ENCODE measurements at places on chromosomes 4 and X.

GRCh38 chr4:165684177-165684805, 188.7 kb upstream of the TLL1 start:
- DNase-seq = no peak

DNA sequence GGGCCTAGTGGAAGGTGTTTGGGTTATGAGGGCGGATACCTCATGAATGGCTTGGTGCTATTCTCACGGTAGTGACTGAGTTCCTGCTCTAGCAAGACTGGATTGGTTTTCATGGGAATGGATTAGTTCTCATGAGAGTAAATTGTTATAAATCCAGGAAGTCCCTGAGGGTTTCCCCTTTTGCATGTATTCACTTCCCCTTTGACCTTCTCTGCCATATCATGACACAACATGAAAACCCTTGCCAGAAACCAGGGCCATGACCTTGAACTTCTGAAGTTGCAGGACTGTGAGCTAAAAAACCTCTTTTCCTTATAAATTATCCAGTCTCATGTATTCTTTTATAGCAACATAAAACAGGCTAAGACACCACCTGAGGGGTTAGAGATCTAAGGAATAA, 529.7 kb upstream of the RPS6KA3 start:
- no peak for DNase-seq

- DNase-seq = no peak
Measured at GRCh38 chr4:40628888-40629287, 776 bp downstream of the RBM47 start.

DNA sequence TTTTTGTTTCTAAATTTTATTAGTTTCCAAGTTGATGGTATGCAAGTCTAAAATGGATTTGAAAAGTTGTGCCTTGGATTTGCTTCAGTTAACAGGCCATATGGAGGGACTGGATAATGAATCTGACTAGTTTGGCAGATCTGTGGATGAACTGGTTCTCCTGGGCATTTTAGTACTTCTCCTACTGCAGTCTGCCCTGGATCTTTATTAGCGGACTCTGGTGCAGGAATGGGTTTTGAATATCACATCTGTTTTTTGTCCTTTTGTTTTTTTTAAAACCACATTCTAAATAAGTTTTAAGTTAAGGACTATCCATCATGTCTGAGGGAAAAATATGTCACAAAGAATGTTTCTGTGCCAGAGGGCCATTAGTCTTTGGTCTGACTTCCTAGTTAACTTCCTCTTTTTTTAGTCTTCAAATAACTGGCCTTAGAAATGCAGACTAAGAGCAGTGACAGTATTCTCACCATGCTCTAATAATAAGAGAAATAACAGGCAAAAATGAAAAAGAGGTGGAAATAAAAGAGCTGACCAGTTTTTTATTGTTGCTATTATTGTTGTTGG, 13.9 kb upstream of the DCK start:
- DNase-seq = no peak

DNA sequence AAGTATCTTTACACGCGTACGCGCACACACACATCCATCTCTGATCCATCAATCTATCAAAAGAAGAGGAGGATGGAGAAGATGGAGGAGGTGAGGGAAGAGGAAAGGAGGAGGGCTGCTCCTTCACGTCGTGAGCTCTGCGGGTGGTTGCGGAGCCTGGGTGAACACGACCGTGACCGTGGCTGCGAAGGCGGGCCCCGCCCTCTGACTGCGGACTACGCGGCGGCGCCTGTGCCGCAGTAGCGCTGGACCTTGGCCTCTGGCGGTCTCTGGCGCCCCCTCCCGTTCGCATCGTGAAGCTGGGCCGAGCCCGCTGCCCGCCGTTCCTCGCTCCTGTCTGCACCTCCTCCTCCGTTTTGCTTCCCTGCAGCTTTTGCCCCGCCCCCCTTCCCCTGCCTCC, 37.7 kb upstream of the ARAF start:
- DNase-seq = peak; percentile 80

DNA sequence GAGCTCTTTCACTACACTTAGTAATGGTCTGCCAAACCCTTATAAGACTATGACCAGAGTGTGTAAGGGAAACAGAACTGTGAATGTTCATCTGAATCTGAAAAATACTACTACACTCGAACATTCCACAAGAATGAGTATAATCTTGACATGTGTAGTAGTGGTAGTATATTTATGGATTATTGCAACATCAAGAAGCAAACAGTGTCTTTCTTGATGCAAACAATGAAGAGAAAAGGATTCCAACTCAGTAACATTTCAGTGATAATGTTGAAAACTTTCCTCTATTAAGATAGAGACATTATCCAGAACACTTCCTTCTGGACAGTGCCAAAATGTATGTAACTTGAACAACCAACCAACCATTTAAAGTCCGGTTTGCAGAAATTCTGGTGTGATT, 394.7 kb upstream of the CPEB2 start:
- no peak for DNase-seq

- no peak for DNase-seq
Measured at GRCh38 chr4:24266951-24267722, 317.2 kb downstream of the DHX15 start.

DNA sequence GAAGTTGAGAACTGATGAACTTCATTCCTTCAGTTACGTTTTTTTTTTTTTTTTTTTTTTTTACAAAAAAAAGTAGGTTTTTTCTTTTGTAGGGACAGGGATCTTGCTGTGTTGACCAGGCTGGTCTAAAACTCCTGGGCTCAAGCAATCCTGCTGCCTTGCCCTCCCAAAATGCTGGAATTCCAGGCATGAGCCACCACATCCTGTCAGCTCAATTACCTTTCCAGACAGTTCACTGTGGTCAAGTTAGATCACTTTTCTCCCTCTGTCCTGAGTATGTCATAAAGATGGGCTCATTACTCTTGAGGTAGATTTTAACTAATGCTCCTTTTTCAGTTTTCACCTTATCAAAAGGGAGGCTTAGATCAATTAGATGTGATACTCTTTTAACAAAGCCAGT, 10.8 kb upstream of the NR3C2 start:
- DNase-seq = no peak

DNA sequence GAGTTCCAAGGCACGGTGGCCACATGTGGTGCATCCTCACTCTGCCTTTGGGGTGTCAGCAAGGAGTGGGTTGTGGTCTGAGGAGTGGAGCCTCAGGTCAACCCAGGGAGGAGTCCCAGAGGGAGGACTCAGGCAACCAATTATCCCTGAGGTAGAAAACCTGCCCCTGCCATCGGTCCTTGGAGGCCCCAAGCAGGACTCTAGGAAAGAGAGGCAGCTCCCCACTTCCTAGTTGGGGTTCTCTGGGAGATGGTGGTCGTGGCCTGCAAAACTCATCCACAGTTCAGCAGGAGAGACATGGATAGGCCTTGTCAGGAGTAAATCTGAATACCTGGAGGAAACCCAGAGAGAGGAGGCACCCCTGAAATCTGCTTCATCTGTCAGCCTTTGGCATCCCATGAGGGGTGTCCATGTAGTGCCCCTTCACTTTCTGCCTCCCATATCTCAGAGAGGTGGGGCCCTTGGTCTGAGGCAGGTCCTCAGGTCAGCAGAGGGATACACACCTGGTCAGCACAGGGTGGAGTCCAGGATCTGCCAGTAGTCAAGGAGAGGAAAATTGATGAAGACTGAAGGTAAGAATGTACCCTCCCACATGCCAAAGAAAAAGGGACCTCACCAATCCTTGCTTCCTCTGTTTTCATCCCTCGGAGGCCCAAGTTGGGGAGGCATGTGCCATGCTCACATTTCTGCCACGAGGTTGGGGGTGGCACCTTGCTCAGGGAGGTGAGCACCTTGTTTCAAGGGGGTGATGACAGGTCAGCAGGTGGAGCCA, 1.6 kb downstream of the MAGEA11 start:
- DNase-seq = no peak

GRCh38 chr4:189656641-189657040, 284.0 kb upstream of the FRG1 start:
- DNase-seq = no peak

DNA sequence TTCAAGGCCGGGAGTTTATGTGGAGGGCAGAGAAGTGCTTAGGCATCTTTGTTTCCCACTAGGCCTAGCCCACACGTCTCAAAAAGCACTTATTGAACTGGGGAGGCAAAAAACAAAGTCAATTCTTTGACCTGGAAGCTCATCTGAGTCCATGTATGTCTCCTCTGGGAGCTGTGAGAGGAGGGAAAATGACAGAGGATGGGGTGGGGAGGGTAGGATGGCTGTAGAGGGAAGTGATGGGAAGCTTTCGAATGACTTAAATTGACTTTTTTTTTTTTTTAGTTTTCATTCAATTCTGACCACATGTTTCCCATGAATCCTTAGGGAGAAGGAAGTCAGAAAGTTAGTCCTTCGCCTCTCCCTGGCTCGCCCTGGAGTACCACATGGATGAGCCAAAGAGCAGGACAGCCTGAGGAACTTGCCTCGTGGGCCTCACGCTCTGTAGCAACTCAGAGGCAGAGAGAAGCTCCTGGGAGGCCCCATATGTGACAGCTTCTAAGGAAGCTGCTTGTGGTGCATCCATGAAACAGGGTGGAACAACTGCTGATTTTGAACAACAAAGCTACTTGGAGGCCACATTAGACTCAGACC, 45.0 kb downstream of the NHSL2 start:
- no peak for DNase-seq

DNA sequence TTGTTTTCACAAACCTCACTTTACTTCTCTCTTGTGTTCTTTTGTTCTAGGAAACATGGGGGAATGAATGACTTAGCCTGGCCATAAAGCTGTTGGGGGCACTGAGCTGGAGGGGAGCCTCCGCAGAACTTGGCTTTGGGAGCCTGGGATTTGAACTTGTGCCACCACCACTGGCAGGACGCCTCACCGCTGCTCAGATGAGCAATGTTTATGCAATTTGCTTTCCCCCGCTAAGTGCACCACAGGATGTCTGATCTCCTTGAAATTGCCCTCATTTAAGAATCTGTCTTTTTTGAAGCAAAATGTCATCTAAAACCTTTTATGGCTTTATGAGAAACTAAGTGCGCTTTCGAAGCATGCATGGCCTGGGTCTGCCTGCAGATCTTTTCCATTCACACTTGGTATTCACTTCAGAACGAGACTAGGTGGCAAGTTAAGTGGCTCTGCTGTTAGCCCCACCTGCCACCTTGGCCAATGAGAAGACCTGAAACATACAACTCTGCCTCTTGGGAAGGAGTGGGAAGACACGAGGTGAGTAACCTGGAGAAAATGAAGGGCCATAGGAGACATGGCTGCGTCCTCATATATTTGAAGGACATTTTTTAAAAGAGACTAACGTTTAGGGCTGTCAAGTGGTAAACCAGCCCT, 119.3 kb downstream of the LDB2 start:
- no peak for DNase-seq

GRCh38 chrX:31279359-31279758, 207.5 kb upstream of the FTHL17 start:
- DNase-seq = no peak

DNA sequence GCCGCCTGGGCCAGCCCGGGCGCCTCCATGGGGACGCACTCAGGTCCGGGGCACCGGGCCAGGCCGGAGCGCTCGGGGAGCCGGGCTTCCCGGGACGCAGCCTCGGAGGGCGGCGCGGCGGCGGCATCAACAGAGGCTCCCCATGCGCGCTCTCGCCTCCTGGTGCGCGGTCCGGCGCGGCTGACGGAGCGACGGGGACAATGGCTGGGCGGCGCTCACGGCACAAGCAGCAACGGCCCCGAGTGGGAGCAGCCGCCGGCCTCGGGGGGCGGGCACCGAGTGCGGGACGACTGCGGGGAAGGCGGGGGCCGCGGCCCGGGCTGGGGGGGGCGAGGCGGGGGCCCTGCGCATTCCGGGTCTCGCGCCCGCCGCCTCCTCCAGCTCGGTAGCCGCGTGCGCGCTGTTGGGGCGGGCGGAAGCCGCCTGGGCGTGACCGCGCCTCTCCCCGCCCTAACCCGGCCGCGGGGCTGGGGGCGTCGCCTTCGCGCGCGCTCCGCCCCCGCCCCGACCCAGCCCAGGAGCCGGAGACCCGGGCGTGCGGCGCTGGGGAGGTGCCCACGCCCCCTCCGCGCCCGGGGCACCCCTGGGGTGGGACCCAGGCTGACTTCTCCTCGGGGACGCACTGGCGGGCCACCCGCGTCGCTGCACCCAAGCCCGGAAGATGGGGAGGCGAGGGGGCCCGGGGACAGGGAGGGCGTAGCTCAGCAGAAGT, at the start of gene PRKX:
PRKX (minus strand) TSS at position 425 of the 712 bp plus-strand sequence; CDS start at position 29, 396 bp downstream.
- peak; percentile 57 for DNase-seq

DNA sequence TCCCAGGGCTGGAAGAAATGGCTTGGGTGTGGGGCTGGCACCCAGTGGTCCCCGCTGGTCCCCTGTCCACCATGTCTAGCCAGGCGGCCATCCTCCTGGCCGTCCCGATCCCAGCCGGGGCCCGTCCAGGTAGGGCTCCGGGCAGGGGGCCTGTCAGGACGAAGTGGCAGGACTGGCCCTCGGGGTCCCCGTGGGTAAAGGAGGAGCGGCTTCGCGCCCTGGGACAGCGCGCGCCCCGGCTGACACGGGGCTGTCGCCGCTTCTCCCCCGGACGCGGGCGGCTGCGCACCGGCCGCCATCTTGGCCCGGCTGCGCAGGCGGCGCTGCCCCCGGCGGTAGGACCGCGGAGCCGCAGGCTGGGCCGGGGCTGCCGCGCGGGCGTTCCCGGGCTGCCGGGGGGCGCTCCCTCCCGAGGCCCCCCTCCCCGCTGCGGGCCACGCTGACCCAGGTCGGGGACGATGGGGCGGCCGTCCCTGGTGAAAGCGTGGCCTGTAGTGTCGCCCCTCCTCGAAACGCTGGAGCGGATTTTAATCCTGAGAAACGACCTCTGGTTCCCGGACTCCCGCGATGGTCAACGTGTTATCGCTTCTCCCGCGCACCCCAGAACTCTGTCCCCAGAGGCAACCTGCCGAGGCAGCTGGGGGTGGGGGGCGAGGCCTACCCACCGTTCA, 60.4 kb upstream of the BCOR start:
- no peak for DNase-seq

- no peak for DNase-seq
Measured at GRCh38 chr4:17232566-17233253, 279.2 kb downstream of the QDPR start.

- no peak for DNase-seq
Measured at GRCh38 chrX:107742700-107743191, 32.8 kb downstream of the TSC22D3 start.

DNA sequence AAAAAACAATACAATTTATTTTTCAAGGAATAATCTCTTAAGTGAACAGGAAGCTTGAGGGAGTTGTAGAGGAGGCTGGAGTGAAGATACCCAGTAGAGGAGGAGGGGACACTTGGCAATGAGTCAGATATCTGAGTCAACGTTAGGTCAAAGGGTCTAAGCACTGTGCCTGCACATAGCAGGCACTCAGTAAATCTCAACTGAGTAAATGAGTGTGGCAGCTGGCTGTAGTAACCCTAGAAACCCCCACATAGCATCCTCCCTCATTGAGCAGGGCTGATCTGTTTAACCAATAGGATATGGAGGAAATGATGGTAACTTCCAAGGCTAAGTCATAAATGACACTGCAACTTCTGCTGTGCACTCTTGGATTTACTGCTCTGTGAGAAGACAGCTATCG, 186.0 kb upstream of the FAM241A start:
- no peak for DNase-seq

GRCh38 chrX:146956760-146957159, 142.2 kb upstream of the CXorf51A start:
- DNase-seq = no peak

- no peak for DNase-seq
Measured at GRCh38 chr4:185119927-185120630, 23.0 kb upstream of the SLC25A4 start.

- DNase-seq = no peak
Measured at GRCh38 chr4:112082954-112083586, 62.2 kb upstream of the FAM241A start.

- no peak for DNase-seq
Measured at GRCh38 chr4:1713003-1713851, 1.1 kb upstream of the SLBP start.

All from activated CD8-positive, alpha-beta T cell treated with anti-CD3 and anti-CD28 coated beads for 36 hours (primary cell).